ENCODE measurements at places on chromosomes 12 and 14. TPM values are rescaled to one million over a fixed set of nuclear protein-coding genes. Genes with fewer than 3 reads are reported as not detected.

Gene TAMALIN
- total RNA-seq, result 5.0 TPM

Gene KLRB1
- 1.7 TPM for total RNA-seq

Gene G2E3
- 25.4 TPM for total RNA-seq

Gene SERPINA12
- not detected for total RNA-seq

Gene CISTR
- not detected for total RNA-seq

Measured in colonic mucosa (tissue), 4 donors.